ENCODE measurements at places on chromosomes 5 and 9. TPM values are rescaled to one million over a fixed set of nuclear protein-coding genes. Genes with fewer than 3 reads are reported as not detected.
A peak's percentile ranks its signal among the peaks of the same experiment; 100 is the strongest.

GRCh38 chr5:170297589-170298462 lies at the start of gene LCP2:
Gene LCP2, minus strand, starts transcription at chr5:170297777. Its CDS starts 166 bp downstream, at chr5:170297611.
- DNase-seq = peak; percentile 72

- no peak for DNase-seq
Measured at GRCh38 chr9:101758304-101758930, 20.0 kb upstream of the GRIN3A start.

GRCh38 chr5:132658381-132659302 lies 669 bp downstream of the IL13 start:
- no peak for DNase-seq

NDUFS6 gene
- total RNA-seq = 37.1 TPM

EQTN gene
- not detected for total RNA-seq

C9orf43 gene
- total RNA-seq = 0.91 TPM

NMUR2 gene
- total RNA-seq = not detected

ANXA1 gene
- 26.0 TPM for total RNA-seq

DNAH5 gene
- not detected for total RNA-seq
